ENCODE measurements at places on chromosomes 1 and 21.
A peak's percentile ranks its signal among the peaks of the same experiment; 100 is the strongest.

DNA sequence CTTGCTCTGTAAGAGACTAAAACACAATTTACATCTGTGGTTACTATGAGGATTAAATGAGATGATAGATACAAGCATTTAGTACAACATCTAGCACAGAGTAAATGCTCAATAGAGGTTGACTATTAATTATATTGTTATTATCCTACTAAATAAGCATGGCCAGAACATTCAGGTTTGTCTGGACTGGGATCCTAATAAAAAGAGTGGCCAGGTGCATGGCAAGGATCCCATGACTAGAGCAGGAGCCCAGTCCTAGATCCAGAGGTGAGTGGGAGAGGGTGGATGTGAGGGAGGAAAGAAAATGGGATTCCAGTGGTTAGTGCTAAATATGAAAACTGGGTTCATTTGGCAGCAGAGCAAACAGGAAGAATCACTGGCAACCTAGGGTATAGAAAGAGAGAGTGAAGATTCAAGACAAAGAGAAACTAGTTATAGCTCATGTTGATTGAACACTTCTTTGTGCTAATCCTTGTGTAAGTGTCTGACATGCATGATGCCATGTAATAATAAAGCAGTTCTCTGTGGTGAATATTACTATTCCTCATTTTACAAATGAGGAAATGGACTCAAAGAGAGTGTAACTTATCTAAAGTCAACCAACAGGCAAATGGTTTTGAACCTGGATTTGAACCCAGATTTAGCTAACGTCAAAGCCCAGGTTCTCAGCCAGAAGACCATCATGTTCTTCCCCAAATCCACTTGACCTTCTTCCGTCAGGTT is 71.1 kb upstream of the FGGY start:
- no peak for DNase-seq

- no peak for DNase-seq
Measured at GRCh38 chr1:204887846-204888245, 17.2 kb downstream of the NFASC start.

GRCh38 chr1:25903986-25904385 is 2.2 kb downstream of the STMN1 start:
- DNase-seq, result no peak

GRCh38 chr1:210523830-210524229 is 195.1 kb downstream of the HHAT start:
- no peak for DNase-seq

DNA sequence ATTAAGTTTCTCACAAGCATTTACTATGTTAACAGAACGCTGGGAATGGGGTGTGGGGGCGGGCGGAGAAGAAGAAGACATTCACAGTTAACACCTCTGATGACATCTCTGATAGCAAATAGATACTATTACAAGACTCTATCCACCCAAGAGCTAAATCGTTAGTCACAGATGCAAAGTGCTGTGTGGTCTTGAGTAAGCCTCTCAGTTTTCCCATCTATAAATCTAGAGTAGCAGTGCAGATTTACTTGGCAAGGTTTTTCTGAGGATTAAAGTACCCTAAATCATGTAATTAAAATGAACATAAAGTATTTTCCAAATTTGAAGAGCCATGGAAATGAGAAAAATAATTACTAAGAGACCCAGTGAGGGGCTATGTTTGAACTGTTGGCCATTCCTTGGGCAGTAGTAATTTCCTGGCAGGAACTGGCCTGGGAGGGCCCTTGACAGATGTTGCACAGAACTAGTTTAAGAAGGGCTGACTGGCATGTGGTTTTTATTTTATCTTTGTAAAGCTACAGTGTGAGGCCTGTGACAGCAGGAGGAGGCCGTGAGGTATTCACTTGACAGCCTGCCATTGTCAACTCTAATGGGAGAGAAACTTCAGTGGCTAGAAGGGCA is 58.7 kb upstream of the APOBEC4 start:
- no peak for DNase-seq

- no peak for DNase-seq
Measured at GRCh38 chr1:40966417-40966816, 13.1 kb upstream of the CTPS1 start.

GRCh38 chr1:84103197-84103992 is 40.7 kb upstream of the PRKACB start:
- no peak for DNase-seq

DNA sequence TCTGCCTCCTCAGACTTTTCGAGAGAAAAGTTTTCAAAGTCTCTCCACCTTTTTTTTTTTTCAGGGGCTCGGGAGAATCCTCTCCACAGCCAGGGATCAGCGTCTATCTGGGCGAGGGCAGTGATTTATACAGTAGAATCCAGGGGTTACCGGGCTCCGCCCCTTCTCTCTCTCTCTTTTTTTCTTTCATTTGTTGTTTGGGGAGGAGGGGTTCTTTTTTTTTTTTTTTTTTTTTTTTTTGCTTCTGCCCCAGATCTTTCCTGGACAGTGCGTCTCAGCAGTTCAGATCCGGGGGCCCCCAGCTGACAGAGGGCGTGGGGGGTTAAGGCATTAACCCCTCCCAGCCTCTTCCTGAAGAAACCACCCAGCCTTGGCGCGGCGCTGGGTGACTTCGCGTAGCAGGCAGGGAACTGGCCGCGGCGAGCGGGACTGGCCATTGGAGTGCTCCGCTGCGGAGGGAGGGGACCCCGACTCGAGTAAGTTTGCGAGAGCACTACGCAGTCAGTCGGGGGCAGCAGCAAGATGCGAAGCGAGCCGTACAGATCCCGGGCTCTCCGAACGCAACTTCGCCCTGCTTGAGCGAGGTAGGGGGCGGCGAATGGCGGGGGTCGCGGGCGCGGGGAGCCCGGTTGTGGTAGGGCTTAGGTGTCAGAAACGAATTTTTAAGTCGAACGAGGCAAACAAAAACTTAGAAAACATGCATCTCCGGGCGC is at the start of gene S1PR1:
Gene S1PR1 (plus strand): TSS at position 504 of the 713 bp plus-strand sequence. CDS start 1,966 bp downstream, outside the sequence.
- peak; percentile 74 for DNase-seq

DNA sequence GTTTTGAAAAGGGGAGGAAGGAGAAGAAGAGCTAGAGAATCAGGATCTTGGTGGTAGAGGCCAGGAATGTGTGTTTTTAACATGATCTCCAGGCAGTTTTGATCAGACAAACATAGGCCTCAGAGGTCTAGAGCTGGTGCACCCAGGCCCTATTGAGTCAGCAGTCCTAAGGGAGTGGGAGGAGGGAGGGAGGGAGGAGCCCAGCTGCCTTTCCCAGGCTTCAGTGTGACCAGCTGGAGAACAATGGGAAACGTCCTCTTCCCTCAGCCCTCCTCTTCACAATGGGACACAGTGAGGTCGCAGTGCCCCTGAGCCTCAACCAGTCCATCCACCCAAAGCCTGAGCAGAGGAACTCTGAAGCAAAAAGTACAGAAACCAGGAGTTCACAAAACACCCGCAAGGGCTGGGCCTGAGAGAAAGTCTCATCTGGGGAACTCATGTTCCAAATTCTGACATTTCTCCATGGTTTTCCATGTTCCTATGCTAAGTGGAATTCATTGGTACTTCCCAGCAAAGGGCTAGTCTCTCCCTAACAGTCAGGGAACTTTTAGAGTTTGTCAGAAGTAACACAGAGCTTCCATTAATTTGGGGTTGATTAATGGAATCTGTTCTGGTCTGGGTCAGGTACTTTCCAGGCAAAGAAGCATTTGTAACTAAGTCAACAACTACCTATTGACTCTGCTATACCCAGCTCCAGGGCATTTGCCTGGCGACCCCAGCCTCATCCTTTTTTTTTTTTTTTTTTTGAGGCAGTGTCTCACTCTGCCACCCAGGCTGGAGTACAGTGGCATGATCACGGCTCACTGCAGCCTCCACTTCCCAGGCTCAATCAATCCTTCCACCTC is 37.5 kb downstream of the ELAPOR1 start:
- no peak for DNase-seq

GRCh38 chr1:17306407-17306806 is 1.6 kb upstream of the PADI4 start:
- DNase-seq, result no peak

Data from stimulated activated CD4-positive, alpha-beta T cell treated with anti-CD3 and anti-CD28 coated beads, Interleukin-4, amount 100 ng/mL, for 1 hour (primary cell).